ENCODE measurements at places on chromosomes 3 and 15.

GRCh38 chr3:138043266-138044029 is 33.5 kb downstream of the CLDN18 start:
- no peak for DNase-seq

- peak; percentile 6 for DNase-seq
Measured at GRCh38 chr3:107430214-107430995, 53.2 kb downstream of the CCDC54 start.

- DNase-seq = no peak
Measured at GRCh38 chr3:114745322-114746240, 401.5 kb downstream of the ZBTB20 start.

GRCh38 chr3:11558411-11558903 is 85.3 kb downstream of the VGLL4 start:
- DNase-seq = no peak

DNA sequence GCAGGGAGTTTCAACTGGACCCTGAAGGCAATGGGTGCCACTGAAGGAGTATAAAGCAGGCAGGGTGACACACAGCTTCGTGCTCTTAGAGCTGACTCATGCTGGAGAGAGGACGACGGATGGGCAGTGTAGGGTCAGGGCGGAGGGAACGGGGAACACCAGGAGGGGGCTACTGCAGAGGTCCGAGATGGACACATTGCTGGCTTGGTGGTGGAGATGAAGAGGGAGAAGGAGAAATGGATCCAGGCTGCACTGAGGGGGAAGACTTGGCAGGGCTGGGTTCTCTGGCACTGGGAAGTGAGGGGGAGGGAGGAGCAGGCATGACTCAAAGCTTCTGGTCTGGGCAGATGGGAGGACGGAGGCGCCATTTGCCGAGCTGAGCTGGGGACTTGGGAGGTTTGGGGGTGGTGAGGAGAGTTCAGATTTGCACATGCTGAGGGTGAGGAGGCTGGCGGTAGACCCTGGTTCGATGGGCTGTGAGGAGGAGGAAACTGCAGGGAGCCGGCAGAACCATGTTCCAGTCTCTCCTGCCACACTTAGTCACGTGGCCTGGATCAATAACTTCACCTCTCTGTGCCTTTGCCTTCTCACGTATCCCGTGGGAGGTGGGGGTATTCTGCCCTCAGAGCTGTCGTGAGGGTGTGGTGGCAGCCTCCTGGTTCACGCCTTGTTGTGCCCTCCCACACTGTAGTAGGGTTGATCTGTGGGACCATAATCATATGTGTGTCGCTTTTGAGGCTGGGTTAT is 4.6 kb upstream of the KCTD6 start:
- DNase-seq = no peak

- DNase-seq = no peak
Measured at GRCh38 chr3:61081554-61081953, 169.7 kb downstream of the FHIT start.

DNA sequence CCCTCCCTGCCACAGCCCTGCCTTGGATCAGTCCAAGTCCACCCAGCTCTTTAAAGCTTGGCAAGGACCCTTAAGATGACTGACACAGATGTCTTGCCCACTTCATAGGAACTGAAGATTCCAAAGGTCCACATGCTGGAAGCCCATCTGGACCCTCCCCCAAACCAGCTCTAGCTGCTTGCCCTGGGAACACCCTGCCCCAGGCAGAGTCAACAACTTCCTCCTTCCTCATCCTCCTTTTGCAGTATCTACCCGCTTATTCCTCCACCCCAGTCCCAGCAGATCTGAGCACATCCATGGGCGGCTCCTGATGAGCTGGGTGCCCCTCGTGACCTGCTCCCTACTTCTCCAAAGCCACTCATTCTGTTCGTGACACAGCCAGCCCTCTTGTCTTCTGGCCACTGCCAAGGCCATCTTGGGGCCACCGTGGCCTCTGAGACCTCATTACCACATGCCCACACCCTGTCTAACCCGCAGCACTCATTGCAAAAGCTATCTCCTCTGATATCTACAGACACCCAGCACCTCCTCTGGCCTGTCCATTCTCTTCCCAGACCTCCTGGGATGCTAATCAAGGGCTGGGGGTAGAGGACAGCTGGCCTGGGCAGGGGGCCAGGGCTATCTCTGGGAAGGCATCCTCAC is 2.0 kb upstream of the PFKFB4 start:
- DNase-seq = peak; percentile 2

- DNase-seq = no peak
Measured at GRCh38 chr3:197023241-197023997, 6.2 kb downstream of the MELTF start.

- DNase-seq = no peak
Measured at GRCh38 chr3:110459021-110459420, 612.6 kb upstream of the NECTIN3 start.

GRCh38 chr3:50350213-50350526 is 405 bp downstream of the NPRL2 start:
- DNase-seq = no peak

- DNase-seq = no peak
Measured at GRCh38 chr3:53672981-53673380, 173.2 kb downstream of the CHDH start.

DNA sequence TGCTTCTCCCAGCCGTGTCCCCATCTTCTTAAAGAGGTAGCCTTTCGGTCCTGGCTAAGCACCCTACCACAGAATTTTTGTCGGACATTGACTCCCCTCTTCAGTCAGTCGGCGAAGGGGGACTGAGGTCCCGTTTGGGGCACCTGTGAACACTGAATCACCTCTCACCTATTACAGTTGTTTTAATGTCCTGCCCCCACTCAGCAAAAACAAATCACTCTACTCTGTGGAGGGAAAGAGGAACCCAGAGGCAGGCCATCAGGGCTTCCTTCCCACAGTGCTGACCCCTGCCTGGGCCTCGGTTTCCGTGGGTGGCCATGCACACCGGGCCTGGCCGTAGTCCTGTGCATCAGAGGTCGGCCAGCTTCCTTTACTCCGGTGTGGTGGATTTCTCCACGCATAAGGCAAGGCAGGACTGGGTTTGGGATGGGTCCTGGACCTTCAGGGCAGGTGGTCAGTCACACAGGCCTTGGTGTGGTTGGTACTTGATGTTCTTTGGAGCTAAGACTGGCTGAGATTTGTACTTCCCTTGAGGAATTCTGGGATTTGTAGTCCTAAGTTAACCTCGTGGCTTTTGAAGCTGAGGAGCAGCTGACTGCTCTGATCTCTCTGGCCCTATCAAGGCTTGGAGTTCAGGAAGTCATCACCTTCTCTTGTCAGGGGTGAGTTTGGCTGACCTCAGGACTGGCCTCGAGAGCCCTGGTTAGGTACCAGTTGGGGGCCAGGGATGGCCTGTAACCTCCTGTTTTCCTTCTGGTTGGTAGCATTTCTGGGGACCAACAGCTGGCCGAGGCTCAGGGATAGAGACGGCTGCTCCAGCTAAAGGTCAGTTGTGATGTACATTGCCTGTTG is 627 bp upstream of the FAM131A start:
- DNase-seq = no peak

- DNase-seq = peak; percentile 58
Measured at GRCh38 chr3:49017971-49018706, at the start of gene DALRD3. TSS of gene DALRD3 (minus strand) at chr3:49018580. CDS start at chr3:49018564, 16 bp downstream.

GRCh38 chr15:60614862-60615771 is 136.2 kb upstream of the ICE2 start:
- DNase-seq = no peak

- no peak for DNase-seq
Measured at GRCh38 chr3:3212781-3213440, 33.4 kb upstream of the CRBN start.

DNA sequence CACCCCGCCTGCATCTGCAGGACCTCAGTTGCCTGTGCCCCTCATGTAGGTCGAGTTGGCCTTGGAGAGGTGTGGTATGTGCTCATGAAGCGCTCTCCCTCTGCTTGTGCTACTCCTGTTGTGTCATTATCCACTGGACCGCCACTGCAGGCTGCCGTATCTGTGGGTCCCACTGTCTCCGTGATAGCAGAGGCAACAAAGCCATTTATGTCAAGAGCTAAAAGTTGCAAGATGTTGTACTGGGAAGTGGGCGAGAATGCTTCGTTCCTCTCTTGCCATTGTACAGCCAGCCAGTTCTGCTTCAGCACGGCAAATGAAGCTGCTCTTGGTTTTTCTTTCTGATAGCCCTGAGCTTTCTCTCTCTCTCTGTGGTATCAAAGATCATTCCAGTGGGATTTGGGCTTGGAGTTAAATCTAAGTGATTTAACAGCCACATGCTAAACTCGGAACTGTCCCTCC is 89.0 kb downstream of the TMEM212 start:
- no peak for DNase-seq

- no peak for DNase-seq
Measured at GRCh38 chr15:88454236-88454635, 13.0 kb downstream of the MRPL46 start.

- DNase-seq = no peak
Measured at GRCh38 chr3:51692980-51693395, 13.9 kb upstream of the GRM2 start.

DNA sequence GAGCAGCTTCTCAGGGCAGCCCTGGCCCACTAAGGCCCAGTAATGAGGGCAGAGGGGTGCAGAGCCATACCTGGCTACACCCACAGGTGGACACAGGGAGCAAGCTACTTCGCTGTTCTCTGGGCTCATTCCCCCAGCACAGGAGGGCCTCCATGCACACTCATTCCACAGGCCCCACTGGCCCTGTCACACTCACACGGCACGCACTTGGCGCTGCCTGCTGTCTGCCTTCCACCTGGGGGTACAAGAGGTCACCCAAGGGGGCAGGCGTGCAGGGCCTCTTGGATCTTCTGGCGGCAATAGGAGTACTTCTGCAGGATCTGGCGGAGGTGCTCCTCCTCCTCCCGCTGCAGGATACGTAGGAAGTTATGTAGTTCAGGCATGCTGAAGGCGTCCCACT is 2.3 kb upstream of the TUSC2 start:
- no peak for DNase-seq

DNA sequence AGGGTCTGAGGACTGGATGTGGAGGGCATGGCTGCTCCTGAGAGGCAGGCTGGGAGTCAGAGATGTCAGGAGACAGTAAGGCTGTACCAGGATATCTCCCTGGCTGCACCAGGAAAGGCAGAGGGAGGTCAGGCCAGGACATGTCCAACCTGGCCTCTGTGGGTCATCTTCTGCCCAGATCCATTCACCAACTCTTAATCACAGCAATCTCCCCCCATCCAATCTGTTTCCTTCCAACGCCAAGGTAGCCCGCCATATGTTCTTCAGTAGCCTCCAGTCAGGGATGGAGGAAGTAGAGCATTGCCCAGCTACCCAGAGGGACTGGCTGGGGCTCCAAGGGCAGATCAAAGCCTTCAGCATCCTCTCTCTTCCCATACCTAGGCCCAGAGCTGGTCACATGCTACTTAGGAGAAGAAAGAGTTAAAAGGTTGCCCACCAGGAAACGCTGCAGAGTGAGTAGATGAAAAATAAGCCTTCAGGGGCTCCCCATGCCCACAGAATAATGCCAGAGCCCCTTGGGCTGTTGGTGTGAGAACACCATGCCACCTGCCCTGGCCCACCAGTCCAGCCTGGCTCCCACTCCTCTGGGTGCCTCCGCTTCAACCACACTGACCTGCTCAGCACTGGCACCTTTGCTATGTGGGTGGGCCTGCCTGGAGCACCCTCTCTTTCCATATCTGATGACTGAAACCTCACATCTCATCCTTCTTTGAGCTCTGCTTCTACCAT is 176.8 kb downstream of the MEGF11 start:
- DNase-seq = no peak
